Activated CD4-positive, alpha-beta T cell treated with anti-CD3 and anti-CD28 coated beads, Interleukin-2, amount 50 U/mL, for 48 hours (primary cell): ENCODE measurements at places on chromosomes 11 and 22.
A peak's percentile ranks its signal among the peaks of the same experiment; 100 is the strongest.

GRCh38 chr11:74849525-74850391, 99.1 kb downstream of the XRRA1 start:
- no peak for DNase-seq

DNA sequence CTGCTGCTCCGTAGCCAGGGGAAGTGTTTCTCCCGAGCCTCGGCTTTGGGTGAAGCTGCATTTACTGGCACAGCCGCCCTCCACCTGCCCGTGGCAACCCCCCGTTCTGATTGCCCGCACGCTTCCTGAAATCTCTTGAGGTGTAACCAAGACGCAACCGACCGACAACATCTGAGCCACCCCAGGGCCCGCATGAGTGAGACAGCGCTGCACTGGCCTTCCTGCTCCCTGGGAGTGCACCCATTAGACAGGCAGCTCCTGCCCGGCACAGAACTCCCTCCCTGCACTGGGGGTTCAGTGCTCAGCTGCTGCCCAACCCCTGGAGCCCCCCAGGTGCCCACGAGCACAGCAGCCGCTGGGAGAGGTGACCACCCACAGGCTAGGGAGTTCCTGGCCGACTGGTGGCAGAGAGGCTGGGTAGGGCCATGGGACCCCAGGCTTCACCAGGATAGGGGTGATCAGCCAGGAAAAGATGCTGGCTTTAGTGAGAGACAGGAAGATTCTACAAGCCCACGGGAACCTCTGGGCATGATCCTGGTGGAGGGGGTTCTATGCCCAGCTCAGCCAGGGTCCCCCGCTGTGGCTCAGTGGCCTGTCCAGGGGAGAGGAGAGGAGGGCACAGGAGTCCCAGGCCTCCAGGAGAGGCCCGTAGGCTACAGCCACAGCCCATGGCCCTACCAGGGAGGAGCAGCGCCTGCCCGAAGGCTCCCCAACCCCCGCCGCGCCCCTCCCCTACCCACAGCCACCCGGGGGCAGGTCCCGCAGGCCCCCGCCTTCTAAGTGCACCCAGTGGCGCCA, 14.6 kb downstream of the PLXNB2 start:
- no peak for DNase-seq

DNA sequence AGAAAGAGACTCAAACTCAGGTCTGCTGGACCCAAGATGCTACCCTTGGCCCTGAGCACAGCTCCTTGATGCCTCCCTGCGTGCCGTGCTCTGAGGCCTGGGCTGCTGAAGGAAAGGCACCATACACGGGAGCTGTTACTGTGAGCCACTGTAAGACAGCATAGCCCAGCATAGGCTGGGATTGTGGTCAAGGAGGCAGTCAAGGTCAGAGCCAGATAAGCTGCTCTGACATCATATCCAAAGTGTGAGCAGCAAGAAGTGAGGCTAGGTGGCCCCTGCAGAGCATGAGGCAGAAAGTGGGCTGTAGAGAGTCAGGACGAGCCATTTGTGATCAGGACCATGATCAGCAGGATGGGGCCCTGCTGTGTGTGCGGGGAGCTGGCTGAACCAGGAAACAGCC, 7.7 kb downstream of the SLC22A8 start:
- no peak for DNase-seq

DNA sequence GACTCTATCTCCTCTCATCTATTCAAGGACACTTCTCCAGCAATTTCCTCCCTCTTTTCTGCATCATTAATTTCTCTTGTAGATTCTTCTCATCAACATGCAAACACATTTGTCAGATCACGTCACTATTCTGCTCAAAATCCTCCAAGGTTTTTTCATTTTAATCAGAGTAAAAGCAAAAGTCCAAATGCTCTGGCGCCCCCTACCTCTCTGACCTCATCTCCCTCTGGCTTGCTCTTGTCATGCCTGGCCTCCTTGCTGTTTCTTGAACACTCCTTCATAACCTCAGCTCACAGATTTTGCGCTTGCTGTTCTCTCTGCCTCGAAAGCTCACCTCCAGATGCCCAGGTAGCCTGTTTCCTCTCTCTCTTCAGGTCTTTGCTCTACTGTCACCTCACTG, 22.4 kb downstream of the RTCB start:
- DNase-seq, result peak; percentile 22

DNA sequence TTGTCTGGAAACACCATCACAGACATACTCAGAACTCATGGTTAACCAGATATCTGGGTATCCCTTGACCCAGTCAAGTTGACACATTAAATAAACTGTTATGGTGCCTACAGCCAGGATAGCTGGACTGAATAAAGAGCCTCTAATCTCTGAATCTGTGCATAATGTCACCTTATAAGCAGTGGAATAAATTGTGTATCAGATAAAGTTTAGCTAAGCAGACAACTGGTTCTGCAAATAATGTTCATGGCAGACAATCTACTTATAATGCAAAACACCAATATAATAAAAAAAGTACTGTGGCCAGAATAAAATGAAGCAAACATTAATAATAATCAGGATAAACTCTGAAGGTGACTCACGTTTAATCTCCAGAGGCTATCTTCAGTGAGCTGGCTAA, 628.5 kb upstream of the FAT3 start:
- no peak for DNase-seq

DNA sequence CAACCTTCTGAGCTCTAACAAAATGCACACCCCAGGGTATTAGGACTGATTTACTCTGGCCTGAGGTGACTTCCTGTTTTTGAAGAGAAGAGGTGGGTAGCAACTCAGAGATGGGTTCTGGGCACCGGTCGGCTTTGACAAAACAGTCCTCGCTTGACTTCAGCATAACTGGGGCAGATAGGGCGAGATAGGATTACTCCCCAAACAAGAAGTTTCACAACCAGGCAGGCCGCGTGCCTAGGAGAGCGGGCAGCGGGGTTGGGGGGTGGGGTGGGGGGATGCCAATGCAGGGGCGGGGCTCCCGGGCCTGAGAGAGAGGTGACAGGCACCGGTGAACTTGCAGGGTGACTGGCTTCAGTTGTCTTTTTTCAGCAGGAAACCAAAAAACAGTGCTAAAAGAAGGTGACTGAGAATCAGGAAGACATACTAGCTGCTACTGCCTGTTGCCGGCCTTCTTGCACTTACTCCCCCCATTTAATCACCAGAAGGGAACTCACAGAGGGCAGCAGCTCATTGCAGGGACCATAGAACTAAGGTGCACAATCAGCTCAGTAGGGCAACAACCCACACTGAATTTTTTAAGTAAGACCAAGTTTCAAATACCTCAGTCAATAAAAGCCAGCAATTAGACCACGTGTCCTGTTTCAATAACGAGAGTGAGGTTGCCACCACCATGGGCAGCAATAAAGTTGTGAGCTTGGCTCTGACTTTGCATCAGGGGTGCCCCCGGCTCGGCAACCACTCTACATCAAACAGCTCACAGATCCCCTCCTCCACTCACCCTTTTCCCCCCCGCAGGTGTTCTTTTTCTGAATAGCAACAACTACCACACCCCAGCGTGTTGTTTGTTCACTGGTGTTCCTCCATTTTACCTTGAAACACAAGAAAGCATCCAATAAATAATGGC, 37.2 kb upstream of the ETS1 start:
- DNase-seq, result peak; percentile 65

- no peak for DNase-seq
These were observed 2.3 kb upstream of the CLPB start for GRCh38 chr11:72436661-72437060.

GRCh38 chr11:126072801-126073594, 10.3 kb upstream of the CDON start:
- no peak for DNase-seq

- peak; percentile 29 for DNase-seq
These were observed 10.7 kb downstream of the CBX6 start for GRCh38 chr22:38861170-38861876.

GRCh38 chr11:114738954-114739353, 60.6 kb downstream of the NXPE2 start:
- peak; percentile 48 for DNase-seq
